ENCODE measurements at places on chromosomes 13 and 19.
A peak's percentile ranks its signal among the peaks of the same experiment; 100 is the strongest.

GRCh38 chr13:39450176-39450575 is 152.8 kb downstream of the LHFPL6 start:
- DNase-seq: no peak

DNA sequence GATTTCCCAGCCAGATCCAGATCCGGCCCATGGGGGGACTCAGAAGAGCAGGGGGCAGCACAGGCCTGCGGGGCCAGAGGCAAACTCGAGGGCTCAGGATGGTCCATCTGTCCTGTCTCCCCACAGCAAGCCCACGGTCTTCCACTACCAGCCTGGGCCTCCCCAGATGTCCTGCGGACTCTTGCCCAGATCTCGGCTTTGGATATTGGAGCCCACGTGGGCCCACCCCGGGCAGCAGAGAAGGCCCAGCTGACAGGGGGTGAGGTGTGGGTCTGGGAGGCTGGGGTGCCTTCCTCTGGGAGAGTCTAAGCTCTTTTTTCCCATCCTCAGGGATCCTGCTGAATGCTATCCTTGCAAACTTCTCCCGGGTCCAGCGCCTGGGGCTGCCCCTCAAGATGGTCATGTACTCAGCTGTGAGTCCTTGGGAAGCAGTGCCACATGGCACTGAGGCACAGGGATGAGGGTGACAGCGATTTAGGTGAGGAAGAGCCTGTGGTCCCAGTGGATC is 3.4 kb downstream of the ACP4 start:
- no peak for DNase-seq

GRCh38 chr19:47610902-47611301 is 2.0 kb downstream of the BICRA start:
- no peak for DNase-seq

GRCh38 chr13:110812121-110812868 is 98.8 kb downstream of the ING1 start:
- no peak for DNase-seq

- DNase-seq: no peak
Observed at GRCh38 chr19:41928221-41928683, at the start of gene ERFL. TSS of gene ERFL (minus strand) at chr19:41928449. CDS start at chr19:41912919, 15,530 bp downstream.

GRCh38 chr13:51624695-51625345 is 40.6 kb downstream of the WDFY2 start:
- no peak for DNase-seq

- no peak for DNase-seq
Observed at GRCh38 chr13:30755678-30756077, 20.3 kb downstream of the ALOX5AP start.

DNA sequence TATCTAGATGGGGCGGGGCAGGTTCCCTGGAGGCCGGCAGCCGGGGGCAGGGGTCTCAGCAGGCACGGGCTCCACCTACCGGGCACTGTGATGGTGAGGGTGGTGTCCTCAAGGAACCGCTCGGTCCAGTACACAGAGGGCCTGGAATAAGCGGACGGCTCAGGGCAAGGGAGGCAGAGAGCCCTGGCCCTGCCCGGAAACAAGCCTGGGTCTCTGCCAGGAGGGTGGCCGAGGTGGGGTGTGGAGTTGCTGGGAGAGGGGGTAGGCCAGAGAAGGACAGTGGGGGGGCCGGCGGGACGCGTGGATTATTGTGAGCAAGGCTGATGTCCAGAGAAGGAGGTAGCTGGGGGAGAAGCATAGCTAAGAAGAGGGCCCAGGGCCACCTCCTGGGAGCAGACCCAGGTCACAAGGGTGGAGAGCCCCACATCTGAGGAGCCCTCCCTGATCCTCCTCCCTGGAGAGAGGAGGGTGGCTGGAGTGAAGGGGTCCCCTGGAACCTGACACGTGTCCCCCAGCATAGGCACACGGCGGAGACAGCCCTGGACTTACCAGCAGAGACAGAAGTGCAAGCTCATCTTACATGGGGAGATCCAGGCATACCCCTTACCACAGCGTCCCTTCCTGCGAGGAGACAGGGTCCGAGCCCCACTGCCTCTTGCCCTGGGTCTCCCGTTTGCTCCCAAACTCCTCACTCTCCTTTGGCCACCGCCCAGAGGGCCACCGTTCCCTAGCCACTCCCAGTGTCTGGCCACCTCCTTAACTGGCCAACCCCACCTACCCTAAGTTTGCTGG is 29.0 kb upstream of the MIER2 start:
- peak; percentile 63 for DNase-seq

DNA sequence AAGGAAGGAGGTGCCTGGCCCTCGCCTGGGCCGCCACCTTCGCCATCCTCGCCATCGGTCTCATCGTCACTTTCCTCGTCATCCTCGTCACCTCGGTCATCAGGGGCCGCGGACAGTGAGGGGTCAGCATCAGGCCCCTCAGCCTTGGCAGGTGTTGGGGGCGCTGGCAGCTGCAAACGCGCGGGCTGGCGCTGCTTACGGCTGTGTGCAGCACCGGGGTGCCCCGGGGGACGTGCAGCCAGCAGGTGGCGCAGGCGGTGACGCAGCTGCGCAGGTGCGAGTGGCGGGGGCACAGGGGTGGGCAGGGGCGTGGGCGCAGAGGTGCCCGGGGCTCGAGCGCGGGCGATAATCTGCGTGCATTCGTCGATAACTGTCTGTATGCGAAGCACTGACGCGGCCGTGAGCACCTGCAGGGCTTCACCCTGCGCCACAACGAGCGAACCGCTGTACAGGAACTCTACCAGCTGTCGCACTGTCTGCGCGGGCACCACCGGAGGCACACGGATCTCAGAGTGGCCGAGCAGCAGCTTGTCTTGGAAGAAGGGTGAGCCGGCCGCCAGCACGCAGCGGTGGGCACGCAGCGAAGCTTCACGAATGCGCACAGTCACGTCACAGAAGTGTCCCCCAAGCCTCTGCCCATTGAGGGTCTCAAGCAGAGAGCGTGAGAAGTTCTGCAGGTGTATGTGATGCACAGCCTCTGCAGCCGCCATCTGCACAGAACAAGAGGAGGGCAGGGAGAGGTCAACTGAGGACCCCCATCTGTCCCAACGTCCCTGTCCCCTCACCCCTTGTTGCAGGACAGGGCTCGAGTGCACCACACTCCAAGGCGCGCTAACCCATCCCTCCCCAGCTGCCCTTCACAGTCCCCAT is 2.4 kb downstream of the ZBTB45 start:
- no peak for DNase-seq

DNA sequence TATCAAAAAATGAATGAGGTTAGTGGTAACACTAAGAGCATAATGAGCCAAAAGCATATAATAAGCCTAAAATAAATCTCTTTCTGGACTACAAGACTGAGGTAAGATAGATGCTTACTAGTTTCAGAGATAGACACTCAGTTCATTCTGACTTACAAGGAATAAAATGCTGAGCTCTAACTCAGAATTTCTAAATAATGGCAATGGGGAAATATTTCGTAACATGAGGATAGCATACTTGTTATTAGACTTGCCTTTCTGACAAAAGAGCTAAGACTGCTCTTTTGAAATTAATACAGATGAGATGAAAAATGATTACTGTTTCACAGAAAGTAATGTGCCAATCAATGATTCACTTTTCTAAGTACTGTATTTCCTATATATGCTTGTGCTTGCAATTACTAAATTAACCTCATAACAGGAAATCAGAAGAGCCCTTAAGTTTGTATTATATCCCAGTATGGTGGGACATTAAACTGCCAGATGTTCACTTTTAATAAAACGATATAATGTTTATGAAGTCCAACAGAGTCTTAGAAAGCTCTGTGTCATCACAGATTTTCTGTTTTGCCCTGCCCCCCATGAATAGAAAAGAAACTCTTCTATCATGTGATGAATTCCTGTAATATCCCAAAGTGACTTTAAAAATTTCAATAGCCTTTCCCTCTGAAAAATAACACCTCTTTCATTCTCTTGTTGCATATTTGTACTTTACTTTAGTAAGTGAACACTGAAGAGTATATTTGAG is 2771.0 kb upstream of the PCDH20 start:
- DNase-seq: no peak

GRCh38 chr13:26412936-26413716 is 144.4 kb upstream of the WASF3 start:
- no peak for DNase-seq

DNA sequence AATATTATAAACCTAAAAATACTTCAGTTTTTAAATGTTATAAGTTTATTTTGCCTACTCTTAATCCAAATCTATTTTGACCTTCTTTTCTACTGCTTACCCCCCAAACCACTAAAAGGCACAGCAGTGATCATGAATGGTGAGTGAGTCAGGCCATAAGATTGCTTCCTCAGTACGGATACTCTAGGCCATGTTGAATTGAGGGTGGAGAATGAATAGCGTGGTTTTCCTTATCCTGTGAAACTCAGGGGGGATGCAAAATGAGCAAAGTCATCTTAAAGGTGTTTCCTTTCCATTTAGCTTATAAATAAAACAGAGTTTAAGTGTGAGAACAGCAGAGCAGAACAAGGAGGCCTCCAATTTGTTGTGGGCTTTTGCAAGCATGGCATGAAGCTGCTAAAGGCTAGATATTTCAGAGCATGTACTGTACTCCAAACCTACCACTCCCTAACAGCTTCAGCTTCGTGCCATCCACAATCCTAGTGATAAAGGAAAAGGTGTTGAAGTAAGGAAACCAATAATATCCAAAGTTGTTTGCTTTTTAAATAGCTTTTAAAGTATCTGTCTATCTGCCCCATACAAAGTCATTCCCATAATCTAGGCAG is 25.0 kb downstream of the SERPINE3 start:
- DNase-seq: no peak

DNA sequence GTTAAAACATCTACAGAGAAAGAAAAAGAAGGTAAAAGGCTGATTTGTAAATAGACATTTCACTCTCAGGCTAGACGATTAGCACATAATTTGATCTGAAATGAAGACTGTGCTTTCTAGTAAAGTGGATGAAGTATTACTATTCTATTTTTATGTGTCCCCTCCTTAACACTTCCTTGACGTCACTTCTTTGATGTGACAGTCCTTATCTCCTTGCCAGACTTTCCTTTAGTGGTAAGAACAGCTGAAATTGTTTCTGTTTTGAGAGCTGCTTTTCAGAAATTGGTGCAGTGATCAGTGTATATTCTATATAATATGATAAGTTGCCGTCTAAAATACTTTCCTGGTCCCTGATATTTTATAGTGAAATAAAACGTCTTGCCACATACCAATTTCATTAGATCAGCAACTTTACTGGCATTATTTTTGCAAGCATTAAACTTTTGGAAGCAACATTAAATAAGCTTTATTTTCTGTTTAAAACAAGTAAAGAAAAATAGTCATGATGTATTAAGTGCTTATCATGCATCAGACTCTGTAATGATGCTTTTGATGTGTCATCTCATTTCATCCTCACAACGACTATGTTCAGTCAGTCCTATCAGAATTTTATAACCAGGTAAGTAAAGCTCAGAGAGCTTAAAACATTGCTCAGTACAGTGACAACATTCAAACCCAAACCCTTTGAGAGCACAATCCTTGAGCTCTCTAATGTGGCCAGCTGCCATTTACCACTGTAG is 210.3 kb upstream of the PCDH9 start:
- no peak for DNase-seq

GRCh38 chr13:42574435-42575311 is 721 bp downstream of the TNFSF11 start:
- DNase-seq: no peak

DNA sequence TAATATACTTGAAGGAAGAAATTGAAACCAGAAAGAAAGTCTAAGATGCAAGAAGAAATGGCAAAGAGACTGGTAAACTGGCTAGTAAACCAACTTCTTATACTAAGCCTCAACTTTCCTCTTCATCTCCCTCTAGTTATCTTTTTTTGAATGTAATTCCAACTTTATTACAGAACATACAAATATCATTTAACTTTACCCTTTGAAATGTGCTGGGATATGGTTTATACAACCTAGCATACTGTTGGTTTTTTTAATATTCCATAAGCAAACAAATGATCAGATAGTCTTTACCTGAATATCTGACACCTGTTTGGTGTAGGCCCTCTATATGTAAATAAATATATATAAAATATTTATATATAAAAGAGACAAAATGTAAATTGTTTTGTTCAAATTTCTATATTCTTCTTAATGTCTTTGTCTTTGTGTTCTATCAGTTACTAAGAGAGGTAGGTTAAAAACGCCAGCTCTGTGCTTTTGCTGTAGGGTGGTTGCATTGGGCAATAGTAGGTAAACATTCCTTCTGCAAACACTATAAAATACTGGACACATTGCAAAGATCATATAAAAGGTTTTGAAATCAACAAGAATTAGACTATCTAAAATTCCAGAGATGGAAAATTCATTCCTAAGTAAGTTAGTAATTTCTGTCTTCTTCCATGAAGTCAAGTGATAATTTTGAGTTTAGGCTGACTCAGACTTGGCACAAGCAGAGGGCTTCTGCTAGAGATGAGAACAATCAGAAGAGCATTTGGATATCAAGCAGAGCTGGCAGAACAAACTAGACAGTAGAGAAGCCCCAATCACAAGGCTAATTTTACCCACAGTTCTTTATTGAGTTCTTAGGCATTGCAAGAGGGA is 383.3 kb downstream of the RFC3 start:
- no peak for DNase-seq

DNA sequence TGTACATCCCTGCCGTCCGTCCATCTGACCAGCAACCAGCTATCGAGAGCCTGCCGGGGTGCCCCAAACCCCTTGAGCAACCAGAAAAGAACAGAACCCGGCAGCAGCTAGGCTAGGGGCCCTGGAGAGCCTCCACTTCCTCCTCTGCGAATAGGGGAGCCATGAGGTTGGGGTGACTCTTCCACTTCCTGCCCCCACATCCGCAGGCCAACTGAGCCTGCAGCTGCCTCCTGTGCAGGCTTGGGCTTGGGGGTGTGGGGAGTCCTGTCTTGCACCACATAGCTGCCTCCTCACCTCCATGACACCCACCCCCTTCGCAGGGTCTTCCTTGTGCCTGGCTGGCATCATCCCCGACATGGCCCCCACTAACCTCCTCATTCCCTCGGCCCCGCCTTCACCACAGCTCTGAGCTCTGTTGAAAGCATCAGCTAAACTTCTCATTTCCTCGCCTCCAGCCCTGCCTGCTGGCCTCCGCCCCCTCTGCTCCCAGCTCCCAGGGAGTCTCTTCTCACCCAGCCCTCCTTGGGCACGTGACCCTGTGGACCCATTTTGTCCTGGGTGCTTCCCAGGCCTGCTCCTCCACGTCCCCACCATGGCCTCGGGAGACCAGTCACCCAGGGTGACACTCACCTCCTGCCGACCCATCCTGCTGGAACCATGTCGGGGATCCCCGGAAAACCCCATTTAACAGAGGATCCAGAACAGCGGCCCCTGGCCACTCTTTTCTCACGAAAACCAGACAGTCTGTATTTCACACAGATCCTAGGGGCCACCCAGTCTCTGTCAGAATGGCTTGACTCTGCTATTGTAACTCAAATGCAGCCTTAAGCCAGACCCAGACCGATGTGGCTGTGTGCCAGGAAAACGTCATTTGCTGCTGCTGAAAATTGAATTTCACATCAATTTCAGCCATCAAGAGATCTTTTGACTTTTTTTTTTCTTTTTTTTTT is 50.4 kb downstream of the MYO9B start:
- peak; percentile 86 for DNase-seq

GRCh38 chr19:18803550-18804138 is 12.5 kb upstream of the COMP start:
- no peak for DNase-seq

- DNase-seq: no peak
Observed at GRCh38 chr13:108657519-108657918, 28.1 kb downstream of the MYO16 start.

GRCh38 chr19:41541990-41542584 is 33.9 kb upstream of the CEACAM21 start:
- DNase-seq: no peak

Measured in coronary artery (tissue), 2 donors.